B cell (primary cell): ENCODE measurements at places on chromosomes 5 and 9. TPM values are rescaled to one million over a fixed set of nuclear protein-coding genes. Genes with fewer than 3 reads are reported as not detected.

The KIF12 gene
- not detected in 2 replicates for total RNA-seq

GRCh38 chr9:96293498-96294158 is 8.3 kb downstream of the HSD17B3 start:
- no peak overlapping the region for H3K27ac ChIP-seq
- H3K36me3 ChIP-seq: no peaks in the 10 kb centered on the region
- H3K4me1 ChIP-seq: no peaks in the 10 kb centered on the region
- H3K4me3 ChIP-seq: no peak overlapping the region

GRCh38 chr9:92119586-92119985 is 4.4 kb upstream of the SPTLC1 start:
- H3K27ac ChIP-seq: no peak overlapping the region
- no peaks in the 10 kb centered on the region for H3K36me3 ChIP-seq
- peaks cover 4% of the 10 kb centered on the region for H3K4me1 ChIP-seq
- H3K27me3 ChIP-seq: no peaks in the 10 kb centered on the region
- no peak for DNase-seq

DNA sequence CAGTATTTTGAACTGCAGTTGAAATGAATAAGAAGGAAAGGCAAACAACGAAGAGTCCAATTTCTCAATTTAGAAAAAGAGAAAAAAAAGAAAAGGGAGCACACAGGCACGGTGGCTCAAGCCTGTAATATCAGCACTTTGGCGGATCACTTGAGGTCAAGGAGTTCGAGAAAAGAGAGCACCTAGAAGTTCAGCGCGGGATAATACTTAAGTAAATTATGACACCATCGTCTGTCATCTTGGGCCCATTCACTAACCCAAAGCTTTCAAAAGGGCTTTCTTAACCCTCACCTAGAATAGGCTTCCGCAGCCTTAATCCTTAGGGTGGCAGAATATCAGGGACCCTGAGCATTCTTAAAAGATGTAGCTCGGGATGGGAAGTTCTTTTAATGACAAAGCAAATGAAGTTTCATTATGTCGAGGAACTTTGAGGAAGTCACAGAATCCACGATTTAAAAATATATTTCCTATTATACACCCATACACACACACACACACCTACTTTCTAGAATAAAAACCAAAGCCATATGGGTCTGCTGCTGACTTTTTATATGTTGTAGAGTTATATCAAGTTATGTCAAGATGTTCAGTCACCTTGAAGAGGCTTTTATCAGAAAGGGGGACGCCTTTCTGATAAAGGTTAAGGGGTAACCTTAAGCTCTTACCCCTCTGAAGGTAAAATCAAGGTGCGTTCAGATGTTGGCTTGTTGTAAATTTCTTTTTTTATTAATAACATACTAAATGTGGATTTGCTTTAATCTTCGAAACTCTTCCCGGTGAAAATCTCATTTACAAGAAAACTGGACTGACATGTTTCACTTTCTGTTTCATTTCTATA is 602 bp upstream of the CD274 start:
- no peak for DNase-seq
- H3K4me1 ChIP-seq: peaks cover 21% of the 10 kb centered on the region
- peak overlapping the region; percentile 83 for H3K27ac ChIP-seq
- no peaks in the 10 kb centered on the region for H3K36me3 ChIP-seq
- peak overlapping the region; percentile 93 for H3K4me3 ChIP-seq
- no peaks in the 10 kb centered on the region for H3K27me3 ChIP-seq

- H3K4me1 ChIP-seq: no peaks in the 10 kb centered on the region
- no peaks in the 10 kb centered on the region for H3K27me3 ChIP-seq
- no peak for DNase-seq
- peaks cover 4% of the 10 kb centered on the region for H3K36me3 ChIP-seq
These were observed 40.1 kb downstream of the SLC38A9 start for GRCh38 chr5:55671975-55672374.

DNA sequence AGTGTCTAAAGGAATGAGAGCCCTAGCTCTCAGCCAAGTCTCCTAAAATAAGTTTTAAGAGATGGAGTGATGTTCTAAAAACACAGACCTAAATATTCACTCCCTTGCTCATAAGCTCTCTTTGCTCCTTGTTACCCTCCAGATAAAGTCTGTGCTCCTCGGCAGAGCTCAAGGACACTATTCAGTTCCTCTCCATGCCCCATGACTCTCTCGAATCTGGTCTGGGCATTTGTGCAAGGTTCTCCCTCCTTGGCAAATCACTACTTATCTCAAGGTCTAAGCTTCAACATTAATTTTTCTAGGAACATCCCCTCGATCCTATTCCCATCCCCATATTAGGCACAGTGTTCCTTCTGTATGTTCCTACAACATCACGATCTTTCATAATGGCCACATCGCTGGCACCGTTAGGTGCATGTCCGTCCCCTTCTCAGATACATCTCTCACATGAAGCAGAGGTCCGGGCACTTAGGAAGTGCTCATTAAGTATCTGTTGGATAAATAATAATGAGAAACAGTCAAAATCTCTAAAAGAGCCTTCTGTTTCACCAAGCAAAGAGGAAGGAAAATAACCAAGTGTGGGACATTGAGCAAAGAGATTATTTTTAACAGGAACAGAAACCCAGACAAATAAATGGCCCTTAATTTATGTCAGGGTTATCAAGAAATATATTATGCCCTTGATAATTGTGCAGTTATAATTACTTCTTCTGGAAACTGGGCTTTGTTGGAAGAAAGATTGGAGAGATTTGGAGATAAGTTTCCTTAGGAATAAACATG is 85.9 kb upstream of the HTR4 start:
- H3K27me3 ChIP-seq: no peaks in the 10 kb centered on the region
- no peak overlapping the region for H3K27ac ChIP-seq
- no peaks in the 10 kb centered on the region for H3K4me1 ChIP-seq
- H3K4me3 ChIP-seq: no peak overlapping the region
- H3K36me3 ChIP-seq: no peaks in the 10 kb centered on the region
- DNase-seq: no peak

DNA sequence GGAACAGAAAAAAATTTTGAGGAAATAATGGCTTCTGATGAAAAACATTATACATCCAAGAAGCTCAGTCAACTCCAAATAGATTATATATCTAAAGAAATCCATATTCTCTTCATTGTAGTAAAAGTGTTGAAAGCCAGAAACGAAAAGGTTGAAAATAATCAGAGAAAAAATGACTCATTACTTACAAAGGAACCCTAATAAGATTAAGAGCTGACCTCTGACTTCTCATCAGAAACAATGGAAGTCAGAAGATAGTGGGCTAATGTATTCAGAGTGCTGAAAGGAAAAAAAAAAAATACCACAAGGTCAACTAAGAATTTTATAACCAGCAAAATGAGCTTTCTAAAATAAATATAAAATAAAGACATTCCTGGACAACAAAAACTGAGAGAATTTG is 60.0 kb downstream of the HSD17B4 start:
- no peak for DNase-seq
- H3K27ac ChIP-seq: no peak overlapping the region
- peaks cover 49% of the 10 kb centered on the region for H3K36me3 ChIP-seq

DNA sequence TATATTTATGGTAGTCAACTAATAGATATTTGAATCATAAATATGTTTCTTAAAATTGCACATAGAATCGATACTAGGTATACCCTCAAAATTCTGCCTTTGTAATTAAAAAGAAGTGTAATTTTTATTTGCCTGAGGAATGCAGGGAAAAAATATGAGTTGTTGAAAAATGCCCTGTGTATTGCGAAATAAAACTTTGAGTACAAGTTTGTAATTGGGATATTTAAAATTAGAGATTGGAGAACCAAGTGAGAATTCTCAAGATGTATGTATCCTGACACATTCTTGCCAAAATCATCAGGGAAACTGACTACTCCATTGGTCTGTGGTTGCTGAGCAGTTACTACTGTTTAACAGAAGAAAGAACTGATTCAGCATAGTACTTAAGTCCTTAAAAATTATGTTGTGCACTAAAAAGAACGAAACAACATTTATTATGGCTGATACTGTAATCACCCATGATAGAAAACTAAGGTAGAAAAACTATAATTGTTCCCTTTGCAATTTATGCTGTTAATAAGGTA is 36.0 kb downstream of the ST8SIA4 start:
- no peak overlapping the region for H3K4me3 ChIP-seq
- DNase-seq: no peak
- peaks cover 5% of the 10 kb centered on the region for H3K36me3 ChIP-seq
- peaks cover under 1% of the 10 kb centered on the region for H3K4me1 ChIP-seq
